ENCODE measurements at places on chromosomes 3 and 15.

- no peak for DNase-seq
Observed at GRCh38 chr3:120370463-120370862, 21.3 kb upstream of the LRRC58 start.

DNA sequence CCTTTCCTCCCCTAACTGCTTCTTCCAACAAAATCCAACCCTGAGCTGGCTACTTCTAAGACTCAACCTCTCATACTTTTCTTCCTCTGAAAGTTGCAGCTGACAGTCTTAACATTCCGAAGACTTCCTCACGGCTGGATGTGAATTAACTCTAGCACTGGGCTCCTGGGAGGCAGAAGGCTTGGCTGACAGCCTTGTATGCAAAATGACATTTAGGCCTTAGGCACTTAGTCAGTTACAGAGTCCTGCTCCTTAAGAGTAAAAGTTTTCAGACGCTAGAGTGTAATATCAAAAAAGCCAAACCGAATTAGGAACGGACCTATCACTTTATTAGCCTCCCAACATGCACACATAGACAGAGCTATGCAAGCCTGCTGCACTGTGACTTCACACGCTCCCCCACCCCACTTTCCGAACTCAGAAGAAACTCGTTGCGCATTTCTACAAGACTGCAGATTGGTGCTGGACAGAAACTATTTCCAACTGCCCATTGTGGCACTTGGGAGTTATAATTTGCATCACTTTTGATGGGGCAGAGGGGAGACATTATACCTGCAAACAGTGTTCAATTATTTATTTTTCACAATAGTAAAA, 15.5 kb upstream of the ANXA2 start:
- no peak for DNase-seq

DNA sequence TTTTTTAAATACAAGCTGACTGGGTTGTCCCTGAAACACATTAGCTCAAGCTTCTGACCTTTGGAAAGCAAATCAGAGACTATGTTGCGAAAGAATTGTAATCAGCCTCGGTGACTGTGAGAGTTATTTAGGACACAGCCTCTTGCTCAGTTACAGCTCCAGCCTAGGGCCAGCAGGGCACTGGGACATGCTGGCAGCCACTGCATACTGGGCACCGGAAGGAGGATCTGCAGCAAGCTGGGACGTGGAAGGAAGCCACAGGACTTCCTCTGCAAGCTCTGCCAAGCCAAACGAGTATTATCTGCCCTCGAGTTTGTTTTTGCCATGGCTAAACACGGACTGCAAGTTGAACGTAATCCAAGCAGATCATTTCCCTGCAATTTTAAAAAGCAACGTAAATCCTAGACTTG, 24.4 kb upstream of the COPG1 start:
- peak; percentile 26 for DNase-seq

DNA sequence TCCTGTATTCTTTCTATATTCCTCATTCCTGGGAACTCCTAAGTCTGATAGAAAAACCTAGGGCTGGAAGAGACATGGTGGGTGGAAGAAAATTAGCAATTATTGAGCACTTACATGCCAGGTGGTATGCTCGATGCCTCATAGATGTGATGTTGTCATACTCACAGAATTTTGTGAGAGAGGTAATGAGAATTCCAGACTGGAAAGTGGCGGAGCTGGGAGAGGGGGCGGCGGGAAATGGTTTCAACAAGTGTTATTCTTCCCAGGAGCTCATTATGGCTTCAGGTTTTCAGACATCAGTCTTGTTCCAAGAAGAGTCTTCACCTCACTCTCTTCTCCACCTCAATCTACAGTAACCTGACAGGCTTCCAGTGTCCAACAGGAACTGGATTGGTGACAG, 16.2 kb downstream of the TIMP4 start:
- no peak for DNase-seq

- no peak for DNase-seq
Observed at GRCh38 chr3:105972069-105972468, 103.3 kb upstream of the CBLB start.

- DNase-seq = peak; percentile 40
Observed at GRCh38 chr3:194686816-194687637, 1.3 kb downstream of the FAM43A start.

DNA sequence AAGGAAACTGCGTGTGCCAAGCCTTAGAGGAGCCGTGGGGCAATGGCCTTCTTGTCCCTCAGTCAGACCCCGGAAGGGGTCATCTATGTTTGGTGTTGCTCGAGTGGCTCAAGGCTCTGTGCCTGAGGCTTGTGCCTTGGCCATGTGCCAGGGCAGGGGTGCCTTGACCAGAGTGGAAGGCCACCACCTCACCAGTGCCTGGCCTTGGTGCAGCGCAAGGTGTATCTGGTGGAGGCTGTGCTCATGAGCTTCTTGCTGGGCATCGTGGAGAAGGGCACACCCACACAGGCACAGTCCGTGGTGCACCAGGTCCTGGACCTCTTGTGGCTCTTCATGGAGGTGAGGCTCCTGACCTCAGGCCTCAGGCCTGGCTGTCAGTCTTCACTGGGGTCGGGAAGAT, 10.7 kb downstream of the RNF123 start:
- DNase-seq = no peak

DNA sequence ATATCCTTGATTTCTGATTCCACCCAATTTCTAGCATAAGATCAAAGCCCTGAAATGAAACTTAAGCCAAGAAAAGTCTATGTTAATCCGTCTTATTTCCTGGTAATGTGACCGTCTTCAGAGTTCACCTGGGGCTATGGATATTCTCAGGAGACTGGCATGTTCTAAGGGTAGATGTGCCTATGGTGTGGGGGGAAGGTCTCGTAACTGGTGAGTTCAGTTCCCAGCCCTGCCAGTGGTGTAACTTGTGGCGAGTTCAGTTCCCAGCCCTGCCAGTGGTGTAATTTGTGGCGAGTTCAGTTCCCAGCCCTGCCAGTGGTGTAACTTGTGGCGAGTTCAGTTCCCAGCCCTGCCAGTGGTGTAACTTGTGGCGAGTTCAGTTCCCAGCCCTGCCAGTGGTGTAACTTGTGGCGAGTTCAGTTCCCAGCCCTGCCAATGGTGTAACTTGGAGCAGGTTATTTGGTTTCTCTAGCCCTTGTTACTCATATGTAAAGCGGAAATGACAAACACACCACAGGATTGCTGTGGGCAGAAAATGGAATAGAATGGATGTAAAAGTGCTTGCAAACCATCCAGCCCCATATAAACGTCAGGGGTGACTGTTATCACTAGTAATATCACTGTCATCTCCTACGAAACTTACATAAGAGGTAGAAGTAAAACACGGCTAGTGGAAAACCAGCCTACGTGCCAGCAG, 30.4 kb downstream of the SLC51A start:
- no peak for DNase-seq

DNA sequence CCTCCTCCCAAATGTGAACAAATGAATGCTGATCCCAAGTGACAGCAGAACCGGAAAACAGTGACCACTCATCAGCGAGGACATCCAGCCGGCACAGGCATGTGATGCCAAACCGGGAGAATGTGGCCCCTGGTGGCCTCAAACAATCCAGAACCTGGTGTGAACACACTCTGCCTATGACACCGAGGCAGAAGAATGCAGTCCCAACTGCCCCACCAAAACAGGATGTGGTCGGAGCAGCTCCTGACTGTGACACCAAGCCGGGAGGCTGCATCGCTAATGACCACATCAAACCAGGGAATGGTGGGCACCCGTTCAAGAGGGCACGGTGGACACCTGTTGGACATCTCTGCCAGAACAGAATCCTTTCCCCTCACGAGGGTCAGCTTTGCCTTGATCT, 15.4 kb downstream of the SCN5A start:
- DNase-seq = no peak

DNA sequence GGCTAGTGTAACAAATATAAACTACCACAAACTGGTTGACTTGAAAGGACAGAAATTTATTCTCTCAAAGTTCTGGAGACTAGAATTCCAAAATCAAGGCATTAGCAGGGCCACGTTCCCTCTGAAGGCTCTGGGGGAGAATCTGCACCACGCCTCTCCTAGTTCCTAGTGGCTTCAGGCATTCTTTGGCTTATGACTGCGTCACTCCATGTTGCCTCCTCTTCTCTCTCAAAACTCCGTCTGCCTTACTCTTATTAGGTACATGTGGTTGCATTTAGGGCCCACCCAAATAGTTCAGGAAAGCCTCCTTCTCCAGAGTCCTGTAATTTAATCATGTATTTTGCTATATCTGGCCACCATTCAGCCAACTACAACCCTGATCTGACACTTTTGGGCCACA, 174.8 kb downstream of the PEX5L start:
- no peak for DNase-seq

DNA sequence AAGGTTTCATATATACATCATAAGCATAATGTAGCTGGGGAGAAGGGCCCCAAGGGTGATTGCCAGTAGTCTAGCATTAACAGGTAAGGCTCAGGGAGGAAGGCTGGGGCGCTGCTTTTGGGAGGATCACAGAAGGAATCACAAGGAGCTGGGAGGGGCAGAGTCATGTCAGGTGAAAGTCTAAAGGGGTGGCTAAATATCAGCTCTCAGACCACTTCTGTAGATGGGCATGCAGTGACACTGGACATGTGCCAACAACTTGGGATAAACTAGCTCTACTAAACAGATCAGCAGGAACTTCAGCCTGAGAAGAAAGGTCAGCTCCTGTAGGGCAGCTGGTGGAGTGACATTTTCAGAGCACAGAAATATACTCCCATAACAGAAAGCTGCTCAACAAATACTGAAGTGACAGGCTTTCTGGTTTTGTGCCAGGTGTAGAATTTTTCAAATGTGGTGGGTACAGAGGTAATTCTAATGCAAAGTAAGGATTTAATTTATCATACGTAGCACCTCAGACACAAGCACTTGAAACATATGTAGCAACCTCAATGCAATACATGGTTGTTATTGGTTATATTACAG, 79.4 kb downstream of the PEX5L start:
- no peak for DNase-seq

DNA sequence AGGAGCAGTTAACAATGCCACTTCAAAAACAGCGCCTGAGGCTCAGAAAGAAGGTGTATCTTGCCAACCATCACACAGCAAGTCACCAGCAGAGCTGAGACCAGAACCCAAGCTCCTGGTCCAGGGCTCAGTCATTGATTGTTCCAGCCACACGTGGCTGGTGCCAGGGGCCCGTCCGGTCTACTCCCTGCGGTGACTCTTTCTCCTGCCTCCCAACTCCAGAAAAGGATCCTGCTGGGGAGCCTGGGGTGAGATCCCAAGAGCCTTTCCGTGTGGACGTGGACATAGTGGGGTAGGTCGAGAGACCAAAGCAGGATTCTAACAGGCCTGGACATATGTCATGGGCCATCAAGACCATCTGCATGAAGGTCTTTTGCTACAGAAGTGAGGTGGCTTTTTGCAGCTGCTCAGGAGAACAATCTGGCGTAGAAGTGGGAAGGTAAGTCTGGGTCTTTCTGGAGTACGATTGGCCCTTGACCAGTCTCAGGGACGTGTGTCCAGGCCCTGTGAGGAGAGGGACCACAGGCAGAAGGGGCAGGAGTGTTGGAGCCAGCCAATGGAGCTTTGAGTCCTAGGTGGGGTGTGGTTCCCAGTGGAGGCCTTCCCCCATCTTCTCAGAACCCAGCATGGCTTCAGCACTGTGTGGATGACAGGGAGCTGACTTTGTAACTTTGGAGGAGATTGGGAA, 105.4 kb downstream of the HMG20A start:
- no peak for DNase-seq

GRCh38 chr3:196156160-196156559, 55.0 kb downstream of the ZDHHC19 start:
- no peak for DNase-seq

DNA sequence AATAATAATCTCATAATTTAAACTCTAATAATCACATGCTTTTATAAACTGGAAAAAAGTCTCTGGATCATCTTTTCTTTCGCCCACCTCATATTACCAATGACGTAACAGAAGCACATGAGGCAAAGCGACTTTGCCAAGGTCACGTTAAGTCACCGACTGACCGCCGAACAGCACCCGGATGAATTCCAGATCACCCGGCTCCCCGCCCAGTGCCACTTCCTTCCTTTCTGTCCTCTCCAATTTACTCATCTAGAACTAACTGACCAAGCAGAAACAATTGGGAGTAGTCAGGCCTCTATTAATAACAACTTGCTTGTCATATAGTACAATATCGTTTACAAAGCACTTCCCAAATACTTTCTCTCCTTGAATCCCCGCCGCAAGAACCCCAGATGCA, 21.1 kb downstream of the FGF12 start:
- DNase-seq = no peak

GRCh38 chr3:12139111-12139511, 19.6 kb downstream of the TIMP4 start:
- peak; percentile 19 for DNase-seq

GRCh38 chr3:64766440-64766839, 78.6 kb upstream of the ADAMTS9 start:
- DNase-seq = no peak

- no peak for DNase-seq
Observed at GRCh38 chr3:53346514-53346913, 829 bp downstream of the DCP1A start.

DNA sequence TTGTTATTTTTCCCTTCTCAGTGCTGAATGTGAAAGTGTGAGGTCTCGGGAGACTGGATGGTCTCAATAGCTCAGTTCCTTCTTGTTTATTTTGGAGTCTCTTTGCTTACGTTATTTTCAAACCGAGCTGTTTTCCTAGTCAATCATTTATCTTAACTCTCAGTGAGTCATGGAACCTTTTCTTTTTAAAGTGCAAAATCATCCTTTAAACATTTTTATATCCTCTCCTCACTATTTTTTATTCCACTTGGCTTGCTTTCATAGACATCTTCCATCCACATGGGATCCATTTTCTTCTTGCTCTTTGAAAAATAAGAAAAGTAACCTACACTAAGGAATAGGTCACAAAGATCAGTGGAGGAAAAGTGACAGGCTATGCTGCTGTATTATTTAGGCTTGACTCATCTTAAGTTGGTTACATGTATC, 497.8 kb downstream of the NAALADL2 start:
- no peak for DNase-seq

DNA sequence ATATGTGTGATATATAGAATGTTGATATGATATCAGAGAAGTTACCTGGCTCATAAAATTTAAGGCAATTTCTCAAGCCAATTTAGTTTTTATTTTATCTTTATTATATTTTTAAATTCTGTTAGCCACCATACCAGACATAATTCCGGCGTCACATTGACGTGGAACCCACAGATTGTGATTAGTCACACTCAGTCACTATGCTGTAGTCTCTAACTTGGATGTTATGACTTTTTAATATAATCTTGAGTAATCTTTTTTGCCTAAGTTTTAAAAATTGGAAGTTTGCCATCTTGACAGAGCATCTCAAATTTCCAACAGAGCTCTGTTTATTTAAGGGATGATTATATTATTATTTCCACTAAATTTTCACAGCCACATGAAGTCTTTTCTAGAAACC, 9.7 kb upstream of the DCLK3 start:
- no peak for DNase-seq

DNA sequence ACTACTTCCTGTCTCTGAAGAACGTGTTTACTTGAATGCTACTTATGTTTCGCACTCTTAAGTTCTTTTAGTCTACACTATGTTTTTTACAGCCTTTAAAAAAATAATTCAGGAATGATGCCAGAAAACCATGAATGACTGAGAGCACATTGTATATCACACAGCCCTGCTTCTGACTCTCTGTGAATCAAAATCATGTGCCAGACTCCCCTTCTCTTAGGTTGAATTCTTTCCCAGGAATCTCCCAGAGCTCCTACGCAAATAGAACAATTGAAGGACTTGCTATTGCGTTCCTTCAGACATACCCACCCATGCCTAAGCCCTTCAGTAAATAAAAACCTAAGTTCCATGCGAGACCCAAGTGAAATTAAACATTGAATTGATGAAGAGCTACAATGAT, 782.0 kb upstream of the ALCAM start:
- no peak for DNase-seq

Data from stimulated activated CD4-positive, alpha-beta T cell treated with anti-CD3 and anti-CD28 coated beads, Interleukin-2, amount 100 ng/mL, for 24 hours (primary cell).